Heart left ventricle (tissue), 16 donors: ENCODE measurements at places on chromosomes 5 and 9. TPM values are rescaled to one million over a fixed set of nuclear protein-coding genes. Genes with fewer than 3 reads are reported as not detected.

Gene MUSK
- 1.3 TPM for total RNA-seq

Gene PRRX2
- 0.50 TPM for total RNA-seq

Gene LCN15
- 0.64 TPM for total RNA-seq

Gene CDH6
- total RNA-seq = 5.4 TPM

Gene PTRH1
- 24.4 TPM for total RNA-seq

Gene HRH2
- 40.5 TPM for total RNA-seq

Gene FAM153A
- 2.6 TPM for total RNA-seq

Gene SH3TC2
- 2.4 TPM for total RNA-seq

Gene IFNA13
- total RNA-seq = not detected

Gene CSF1R
- total RNA-seq = 143 TPM

Gene IL4
- not detected for total RNA-seq

Gene DPP7
- 112 TPM for total RNA-seq

- no peak for DNase-seq
Observed at GRCh38 chr5:172107571-172107970, 80.5 kb downstream of the STK10 start.

DNA sequence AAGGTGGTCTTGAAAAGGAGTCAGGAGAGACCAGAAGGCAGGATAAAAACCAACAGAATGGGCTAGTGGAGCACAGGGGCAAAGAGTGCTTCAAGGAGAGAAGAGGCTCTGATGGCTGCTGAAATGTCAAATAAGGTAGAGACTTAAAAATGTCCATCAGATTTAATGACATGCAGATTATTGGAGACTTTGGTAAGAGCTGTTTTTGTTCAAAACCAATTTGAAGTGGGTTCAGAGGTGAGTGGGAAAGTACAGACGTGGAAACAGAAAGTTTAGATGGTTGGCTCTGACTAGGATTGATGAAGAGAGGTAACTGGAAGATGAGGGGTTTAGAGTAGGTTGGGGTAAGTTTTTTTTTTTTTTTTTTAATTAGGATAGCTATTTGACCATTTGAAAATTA, 14.1 kb downstream of the SLC25A46 start:
- DNase-seq = no peak

GRCh38 chr9:71353720-71354119, 232.3 kb upstream of the TRPM3 start:
- DNase-seq = no peak

DNA sequence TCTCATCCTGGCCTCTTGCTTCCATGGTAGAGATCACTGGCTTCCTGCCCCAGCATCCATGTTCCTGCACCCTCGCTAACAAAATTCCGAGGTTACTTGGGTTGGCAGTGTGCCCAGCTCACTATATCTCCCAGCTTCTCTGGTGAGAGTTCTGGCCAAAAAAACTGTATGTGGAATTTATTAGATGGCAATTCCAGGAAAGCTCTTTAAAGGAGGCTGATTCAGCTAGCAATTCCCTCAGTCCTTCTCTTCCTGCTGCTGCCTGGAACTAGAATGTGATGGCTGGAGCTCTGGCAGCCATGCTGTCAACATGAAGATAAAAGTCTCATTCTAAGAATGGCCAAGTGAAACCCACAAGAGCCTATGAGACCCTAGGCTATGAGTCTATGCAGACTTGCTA, 88.8 kb downstream of the SECISBP2 start:
- no peak for DNase-seq

DNA sequence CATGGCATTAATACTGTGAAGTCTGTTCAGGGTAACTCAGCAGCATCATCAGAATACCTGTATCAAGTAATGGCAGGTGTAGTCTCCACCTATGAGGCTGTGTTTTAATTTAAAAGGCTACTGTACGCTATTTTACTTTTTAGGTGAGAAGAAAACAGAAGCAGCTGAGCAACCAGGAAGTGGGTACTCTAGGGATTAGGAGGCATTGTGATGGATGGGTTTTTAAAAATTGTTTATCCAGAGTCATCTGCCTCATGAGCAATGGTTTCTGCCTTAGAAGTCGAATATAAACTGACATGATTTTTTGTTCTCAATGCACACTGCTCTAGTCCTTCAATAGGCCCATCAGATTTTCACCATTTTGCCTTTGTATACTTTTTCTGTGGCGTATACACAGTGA, 42.6 kb downstream of the PSIP1 start:
- no peak for DNase-seq

DNA sequence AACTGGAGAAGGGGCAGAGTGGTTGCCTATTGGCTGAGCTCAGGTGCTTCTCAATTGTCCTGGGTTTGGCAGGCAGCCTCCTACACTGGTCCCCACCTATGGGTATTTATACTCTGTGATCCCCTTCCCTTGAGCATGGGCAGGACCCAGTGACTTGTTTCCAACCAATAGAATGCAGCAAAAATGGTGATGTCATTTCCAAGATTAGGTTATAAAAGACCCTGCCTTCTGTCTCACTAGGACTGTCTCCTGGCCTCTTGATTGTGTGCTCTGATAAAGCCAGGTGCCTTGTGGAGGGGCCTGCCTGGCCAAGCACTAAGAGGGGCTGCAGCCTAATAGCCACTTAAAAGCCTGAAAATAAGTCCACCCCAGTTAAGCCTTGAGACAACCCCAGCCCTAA, 76.1 kb downstream of the MSX2 start:
- DNase-seq = no peak

DNA sequence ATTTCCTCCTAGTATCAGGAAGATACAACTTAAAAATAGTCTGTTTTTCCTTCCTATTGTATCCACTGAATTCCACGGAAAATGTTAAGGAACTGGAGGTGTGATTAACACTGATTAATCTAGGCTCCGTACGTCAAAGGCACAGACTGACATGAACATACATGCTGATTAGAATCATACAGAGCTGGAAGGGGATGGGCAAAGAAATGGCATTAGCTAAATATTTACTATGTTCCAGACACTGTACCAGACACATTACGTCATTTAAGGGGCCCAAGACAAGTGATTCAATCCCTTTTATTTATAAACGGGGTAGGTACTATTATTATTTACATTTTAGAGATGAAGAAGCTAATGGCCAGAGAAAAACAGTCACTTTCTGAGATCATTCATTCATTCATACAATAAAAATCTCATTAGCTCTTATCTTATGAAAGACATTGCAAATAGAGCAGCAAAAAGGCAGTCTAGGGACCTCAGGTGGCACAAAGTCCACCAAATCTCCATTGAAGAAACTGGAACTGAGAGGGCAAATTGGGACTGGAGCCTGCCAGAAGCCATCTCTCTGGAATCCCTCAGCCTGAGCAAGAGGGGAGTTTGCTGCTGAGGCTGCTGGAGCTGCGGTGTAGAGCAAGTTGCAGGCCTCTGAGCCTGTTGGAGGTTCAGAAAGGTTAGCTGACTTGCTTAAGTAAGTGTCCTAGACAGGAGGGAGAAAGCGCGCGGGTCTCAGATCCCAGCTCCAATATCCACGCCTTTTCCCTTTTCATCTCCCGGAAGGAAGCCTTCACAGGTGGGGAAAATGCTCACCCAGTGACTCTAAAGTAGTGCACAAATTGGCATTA, 1.6 kb upstream of the TGFBR1 start:
- no peak for DNase-seq

GRCh38 chr5:173237875-173238220, 2.8 kb upstream of the NKX2-5 start:
- DNase-seq = no peak

- DNase-seq = no peak
Observed at GRCh38 chr5:10317825-10318682, 10.4 kb upstream of the CMBL start.

DNA sequence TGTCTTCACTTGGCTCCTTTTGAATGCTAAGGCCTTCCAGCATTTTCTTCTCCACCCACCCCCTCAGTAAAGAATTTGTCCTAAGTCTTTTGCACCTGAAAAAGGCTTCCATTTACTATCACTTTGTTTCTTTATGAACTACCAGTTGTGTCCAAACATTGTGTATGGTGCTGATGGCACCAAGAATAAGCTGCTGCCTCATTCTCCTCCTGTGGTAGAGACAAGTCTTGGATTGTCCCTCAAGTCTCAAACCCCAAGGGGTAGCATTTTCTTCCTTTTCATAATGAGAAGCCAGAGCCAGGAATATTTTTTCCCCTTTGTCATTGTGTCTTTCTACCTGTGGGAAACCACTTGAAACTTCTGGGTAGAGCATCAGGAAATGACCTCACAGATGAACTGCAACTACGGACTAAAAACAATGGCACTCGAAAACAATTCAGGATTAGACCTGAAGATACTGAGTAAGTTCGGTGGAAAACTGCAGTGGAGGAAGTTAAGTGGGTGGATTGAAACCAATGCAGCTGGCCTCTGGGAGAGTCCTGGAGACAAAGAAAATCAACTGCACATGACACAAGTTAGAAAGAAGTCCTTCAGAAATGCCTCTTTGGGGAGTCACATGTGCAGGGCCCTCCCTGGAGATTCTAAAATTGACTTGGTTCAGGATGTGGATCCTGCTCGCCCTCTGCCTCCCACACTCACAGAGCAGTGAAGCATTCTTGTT, 80.5 kb downstream of the SH3RF2 start:
- no peak for DNase-seq

- DNase-seq = no peak
Observed at GRCh38 chr5:34915856-34916192, 313 bp downstream of the BRIX1 start.

DNA sequence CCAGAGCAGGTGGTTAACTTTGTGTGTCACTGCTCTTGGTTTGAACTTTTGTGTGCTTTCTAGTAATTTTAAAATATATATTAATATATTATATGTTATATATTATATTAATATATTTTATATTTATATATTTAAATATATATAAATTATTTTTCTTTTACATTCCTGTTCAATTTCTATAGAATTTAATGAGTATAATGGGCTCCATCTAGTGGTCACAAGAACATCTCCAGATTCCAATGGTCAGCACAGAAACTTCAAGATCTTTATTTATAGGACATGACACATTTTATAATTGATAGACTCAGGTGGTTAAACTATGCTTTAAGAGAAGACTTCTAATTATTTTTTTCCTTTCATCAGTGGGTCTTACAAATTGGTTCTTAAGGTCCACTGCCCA, 39.1 kb downstream of the COL23A1 start:
- no peak for DNase-seq

- no peak for DNase-seq
Observed at GRCh38 chr5:38639377-38640358, 83.2 kb upstream of the LIFR start.

- no peak for DNase-seq
Observed at GRCh38 chr5:56126487-56127179, 106.5 kb downstream of the ANKRD55 start.

DNA sequence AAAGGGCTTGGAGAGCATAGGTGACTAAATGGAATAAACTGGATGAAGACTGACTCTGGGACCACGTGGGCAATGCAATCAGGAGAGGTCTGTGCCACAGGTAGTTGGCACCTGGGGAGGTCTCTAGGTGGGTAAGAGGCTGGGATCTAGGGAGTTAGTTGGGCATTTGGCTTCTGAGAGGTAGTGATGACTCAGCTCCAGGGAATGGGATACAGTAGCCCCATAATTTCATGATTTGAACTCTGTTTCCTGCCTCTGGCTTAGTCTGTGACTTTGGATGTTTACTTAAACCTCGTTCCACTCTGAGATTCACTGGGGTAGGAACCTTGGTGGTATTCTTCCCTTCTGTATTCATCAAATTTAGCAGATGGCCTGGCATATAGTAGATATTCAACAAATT, 240.8 kb downstream of the KIF4B start:
- no peak for DNase-seq
